ENCODE measurements at places on chromosomes 13 and 19.

- DNase-seq, result no peak
These were observed 216.3 kb downstream of the RGCC start for GRCh38 chr13:41673640-41674039.

GRCh38 chr19:2053601-2054389 lies 2.8 kb upstream of the MKNK2 start:
- DNase-seq, result no peak

DNA sequence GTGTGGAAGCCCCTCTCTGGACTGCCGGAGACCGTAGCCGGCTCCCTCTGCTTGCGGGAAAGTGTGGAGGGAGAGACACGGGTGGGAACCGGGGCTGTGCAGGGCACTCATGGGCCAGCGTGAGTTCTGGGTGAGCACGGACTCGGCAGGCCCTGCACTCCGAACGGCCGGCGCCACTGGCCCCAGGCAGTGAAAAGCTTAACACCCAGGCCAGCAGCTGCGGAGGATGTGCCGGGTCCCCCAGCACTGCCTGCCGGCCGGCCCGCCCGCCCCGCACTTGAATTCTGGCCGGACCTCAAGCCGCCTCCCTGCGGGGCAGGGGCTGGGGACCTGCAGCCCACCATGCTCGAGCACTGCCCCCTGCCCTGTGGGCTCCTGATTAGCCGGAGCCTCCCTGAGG lies 147.0 kb downstream of the FGF9 start:
- no peak for DNase-seq

DNA sequence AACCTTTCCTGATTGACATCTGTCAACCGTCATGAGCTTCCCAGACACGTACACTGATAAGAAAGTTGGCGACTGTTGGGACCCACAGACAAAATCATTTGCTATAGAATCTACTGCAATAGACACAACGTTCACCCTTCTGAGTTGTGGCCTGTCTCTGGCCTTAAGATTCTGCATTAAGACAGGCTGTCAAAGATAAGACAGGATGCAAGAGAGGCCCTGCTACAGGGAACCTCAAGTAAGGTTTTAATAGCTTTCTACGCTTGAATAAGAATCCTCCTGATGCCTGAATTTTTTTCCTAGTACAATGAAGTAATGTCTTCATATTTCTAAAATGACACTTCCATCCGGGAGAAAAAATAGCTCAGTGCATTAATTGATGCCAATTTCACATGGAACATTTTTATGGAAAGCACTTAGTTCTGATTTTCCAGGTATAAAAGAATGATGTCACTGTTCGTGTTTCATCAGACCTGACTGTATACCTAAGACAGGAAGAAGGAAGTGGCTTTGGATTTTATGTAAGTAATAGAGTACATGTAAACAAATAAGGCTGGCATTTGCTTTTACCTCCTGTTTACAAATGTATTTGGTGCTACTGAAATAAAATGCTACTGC lies 275.2 kb upstream of the GPC6 start:
- DNase-seq, result no peak

- DNase-seq, result peak; percentile 5
These were observed 5.7 kb downstream of the COMP start for GRCh38 chr19:18785179-18786124.

DNA sequence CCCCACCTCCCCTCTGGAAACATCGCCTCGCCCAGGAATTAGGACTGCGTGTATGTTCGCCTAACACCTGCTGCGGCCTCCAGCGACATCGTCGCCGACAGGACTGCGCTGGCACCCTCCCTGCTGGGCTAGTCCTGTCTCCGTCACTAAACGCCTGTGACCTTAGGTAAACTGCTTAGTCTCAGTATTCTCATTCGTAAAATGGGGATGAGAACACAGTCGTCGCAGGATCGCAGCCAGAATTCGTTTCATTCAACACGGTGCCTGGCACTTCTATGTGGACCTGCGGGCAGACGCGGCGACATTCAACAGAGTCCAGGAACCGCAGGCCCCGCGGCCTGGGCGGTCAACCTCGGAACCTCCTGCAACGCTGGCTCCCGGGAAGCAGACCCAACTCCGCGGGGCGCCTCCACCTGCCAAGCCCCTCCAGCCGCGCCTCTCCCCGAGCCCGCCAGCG lies 485 bp downstream of the CRYL1 start:
- no peak for DNase-seq

DNA sequence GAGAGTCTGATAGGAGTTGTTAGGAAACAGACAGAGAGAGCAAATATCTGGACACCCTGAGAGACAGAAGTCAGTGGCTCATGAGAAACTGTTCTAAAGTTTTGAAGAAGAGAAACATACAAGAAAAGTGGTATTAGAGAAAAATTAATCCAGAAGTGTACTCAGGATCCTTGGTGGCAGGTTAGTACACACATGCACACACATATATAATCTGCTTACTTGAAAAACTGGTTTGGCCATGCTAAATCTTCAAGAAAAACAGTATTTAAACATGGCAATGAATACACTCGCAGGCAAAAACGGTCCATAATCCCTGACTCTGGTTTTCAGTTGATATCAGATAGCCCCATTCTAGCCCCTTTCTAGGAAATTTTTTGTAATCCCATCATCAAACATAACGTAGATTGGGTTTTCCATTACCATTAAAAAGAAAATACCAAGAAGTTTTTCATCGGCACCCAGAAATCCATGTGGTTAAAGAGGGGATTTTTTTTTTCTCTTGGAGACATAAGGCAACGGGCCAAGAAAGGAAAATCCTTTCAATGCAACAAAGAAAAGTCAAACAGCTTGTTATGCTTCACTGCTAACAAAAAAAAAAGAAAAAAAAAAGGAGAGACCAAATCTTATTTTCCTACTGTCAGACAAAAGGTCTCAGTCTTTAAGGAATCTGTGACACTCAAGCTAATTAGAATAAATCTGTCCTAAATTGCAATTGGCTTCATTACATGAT lies 178.0 kb upstream of the MIR17HG start:
- no peak for DNase-seq

DNA sequence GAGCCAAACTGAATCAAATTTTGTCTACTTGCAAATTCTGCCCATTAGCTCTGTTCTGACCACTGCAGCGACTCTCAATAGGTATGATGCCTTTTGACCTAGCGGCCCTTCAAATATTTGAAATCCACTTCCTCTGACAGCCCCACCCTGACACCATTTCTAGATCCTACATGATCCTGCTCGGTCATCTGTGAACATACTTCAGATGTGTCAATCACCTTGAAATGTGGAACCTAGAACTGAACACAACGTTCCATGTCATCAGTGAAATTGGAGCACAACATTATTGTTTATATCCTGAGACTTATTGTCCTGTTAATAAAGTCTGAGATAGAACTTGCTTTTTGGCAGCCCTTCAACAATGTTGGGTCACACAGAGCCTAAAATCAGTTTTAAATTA lies 98.2 kb downstream of the UBL3 start:
- DNase-seq, result no peak

- DNase-seq, result peak; percentile 35
These were observed 63.6 kb downstream of the RASA3 start for GRCh38 chr13:114068656-114069318.

All from HFFc6 (cell line).